Left hindlimb (tissue), 1 donor: ENCODE measurements at places on chromosomes 16 and 17.
A peak's percentile ranks its signal among the peaks of the same experiment; 100 is the strongest.

DNA sequence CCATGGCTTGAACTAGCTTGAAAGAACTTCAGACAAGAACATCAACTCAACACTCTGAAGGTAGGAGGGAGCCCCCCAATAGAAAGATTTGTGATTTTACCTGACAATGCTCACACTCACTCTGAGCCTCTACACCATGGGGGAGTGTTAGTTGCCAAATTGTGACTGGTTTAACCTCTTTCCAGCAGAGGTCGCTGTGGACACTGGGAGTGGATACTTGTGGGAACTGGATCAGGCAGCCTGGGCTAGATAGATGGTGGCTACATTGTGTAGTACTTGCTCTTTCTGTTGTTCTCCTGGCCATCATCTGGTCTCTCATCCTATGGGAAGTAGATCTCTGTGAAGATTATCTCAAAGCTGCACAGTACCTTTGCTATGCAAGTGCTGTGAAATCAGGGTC, 2.9 kb downstream of the SMPD3 start:
- DNase-seq, result no peak

- DNase-seq, result no peak
Observed at GRCh38 chr17:65235284-65235683, 98.1 kb downstream of the RGS9 start.

GRCh38 chr17:79162012-79162963, 87.7 kb downstream of the ENGASE start:
- DNase-seq, result no peak

- DNase-seq, result no peak
Observed at GRCh38 chr17:42233994-42234393, 39.7 kb upstream of the GHDC start.

DNA sequence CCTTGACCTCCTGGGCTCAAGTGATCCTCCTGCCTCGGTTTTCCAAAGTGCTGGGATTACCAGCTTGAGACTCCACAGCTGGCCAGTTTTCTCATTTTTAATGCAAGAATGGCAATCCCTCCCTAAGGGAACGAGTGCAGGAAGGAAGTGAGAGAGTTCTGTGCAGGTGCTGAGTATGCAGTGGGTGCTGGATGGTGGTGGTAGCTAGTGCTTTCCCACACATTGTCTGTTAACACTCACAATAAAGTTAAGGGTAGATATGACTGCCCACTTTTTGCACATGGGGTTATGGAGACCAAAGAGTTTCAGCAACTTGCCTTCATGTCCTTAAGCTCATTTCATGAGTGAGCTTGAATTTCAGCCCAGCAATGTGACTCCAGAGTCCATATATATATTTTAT, 18.5 kb downstream of the RGS9 start:
- no peak for DNase-seq

GRCh38 chr16:12354296-12354833, 377.8 kb downstream of the SNX29 start:
- DNase-seq, result no peak

- peak; percentile 33 for DNase-seq
Observed at GRCh38 chr17:44909681-44910144, 5.6 kb downstream of the GFAP start.

DNA sequence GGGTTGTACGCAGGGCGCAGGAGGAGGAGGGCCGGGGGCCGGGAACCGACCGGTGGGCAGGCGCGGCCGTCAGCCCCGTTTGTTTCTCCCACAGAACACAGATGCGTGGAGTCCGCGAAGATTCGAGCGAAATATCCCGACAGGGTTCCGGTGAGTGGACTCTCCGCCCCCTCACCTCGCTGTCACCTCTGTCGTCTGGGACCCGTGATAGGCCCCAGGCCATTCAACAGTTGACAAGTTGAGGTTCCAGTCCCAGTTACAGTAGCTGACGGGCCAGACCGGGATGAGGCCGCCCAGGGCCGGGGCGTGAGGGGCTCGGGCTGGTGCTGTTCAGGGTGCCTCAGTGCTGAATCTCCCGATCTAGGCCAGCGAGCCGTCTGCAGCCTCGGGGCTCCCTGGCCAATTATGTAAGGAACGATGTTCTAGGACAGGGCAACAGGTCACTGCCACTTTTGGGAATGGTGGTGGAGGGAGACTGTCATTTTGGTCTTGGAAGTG, 628 bp downstream of the GABARAPL2 start:
- no peak for DNase-seq
